ENCODE measurements at places on chromosomes 2 and 18. TPM values are rescaled to one million over a fixed set of nuclear protein-coding genes. Genes with fewer than 3 reads are reported as not detected.

DNA sequence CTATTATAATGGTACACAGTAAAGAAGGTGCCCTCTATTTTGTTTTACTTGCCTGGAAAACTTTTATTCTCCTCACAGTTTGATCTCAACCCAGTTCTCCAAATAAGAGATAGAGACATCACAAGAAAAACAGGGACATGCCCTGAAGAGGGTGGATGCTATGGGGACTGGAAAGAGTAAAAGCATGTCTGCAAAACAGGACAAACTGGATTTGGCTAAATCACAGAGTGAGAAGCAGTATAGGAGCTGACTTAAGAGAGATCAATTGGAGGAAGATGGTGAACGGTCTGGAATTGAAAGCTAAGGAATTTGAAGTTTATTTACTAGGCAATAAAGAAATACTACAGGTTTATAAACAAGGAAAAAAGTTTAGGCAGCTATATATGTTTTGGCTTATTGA is 33.0 kb downstream of the SP140L start:
- no peak overlapping the region for H3K27ac ChIP-seq
- peaks cover 9% of the 10 kb centered on the region for H3K36me3 ChIP-seq
- no peak overlapping the region for H3K4me3 ChIP-seq
- no peaks in the 10 kb centered on the region for H3K27me3 ChIP-seq
- no peaks in the 10 kb centered on the region for H3K4me1 ChIP-seq

- peaks cover 25% of the 10 kb centered on the region for H3K27me3 ChIP-seq
- no peak overlapping the region for H3K27ac ChIP-seq
- H3K4me1 ChIP-seq = no peaks in the 10 kb centered on the region
- no peak overlapping the region for H3K4me3 ChIP-seq
Observed at GRCh38 chr2:217353591-217353990, 493.7 kb upstream of the TNP1 start.

- no peak for DNase-seq
- H3K27ac ChIP-seq = no peak overlapping the region
- no peak overlapping the region for H3K4me3 ChIP-seq
- H3K27me3 ChIP-seq = no peaks in the 10 kb centered on the region
- no peaks in the 10 kb centered on the region for H3K36me3 ChIP-seq
Observed at GRCh38 chr2:12081481-12082210, 335.2 kb downstream of the LPIN1 start.

DNA sequence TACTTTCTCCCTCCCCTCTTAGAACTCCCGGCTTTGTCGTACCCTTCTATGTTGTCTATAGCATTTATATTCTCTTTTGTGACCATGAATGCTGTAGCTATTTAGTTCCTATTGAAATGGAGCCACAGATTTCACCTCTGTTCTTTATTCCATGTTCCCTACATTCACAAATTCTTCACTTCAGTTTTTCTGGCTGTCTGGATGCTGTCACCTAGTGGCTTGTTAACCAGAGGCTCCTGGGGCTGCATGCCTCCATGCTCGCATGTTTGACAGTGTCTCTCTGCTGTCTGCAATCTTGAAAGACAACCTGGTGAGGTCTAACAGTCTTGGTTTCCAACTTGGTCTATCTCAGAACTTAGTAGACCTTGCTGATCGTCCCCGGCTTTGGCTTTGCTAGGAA is 48.2 kb downstream of the CFAP221 start:
- no peaks in the 10 kb centered on the region for H3K36me3 ChIP-seq
- DNase-seq = no peak

DNA sequence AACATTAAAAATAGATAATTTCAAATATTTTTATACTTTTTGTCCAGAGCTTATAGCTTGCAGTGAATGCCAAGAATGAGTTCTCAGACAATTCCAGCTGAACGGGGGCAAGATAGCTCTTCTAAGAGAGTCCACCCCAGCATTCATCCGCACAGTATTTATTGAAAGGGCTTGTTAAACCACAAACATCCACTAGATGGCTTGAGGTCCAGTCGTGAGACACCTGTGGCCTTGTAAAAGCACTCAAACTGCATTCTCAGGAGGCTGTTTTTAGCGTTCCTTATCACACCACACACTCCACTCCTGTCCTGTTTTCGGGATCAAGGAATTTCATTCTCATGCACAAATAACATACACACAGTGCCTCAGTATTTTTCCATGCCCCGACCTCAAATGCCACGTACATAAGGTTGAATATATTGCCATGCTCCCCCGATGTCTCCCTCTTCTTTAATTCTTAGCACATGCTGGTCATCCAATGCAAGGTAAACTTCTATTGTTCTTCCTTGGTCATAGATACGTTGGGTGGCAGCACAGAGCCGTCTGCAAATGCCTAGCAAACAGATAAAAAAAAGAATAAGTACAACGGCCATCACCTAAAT is 47.4 kb downstream of the DNAJC10 start:
- peak; percentile 18 for DNase-seq
- H3K4me3 ChIP-seq = no peak overlapping the region
- H3K27me3 ChIP-seq = no peaks in the 10 kb centered on the region
- H3K36me3 ChIP-seq = peaks cover 22% of the 10 kb centered on the region

- H3K4me3 ChIP-seq = no peak overlapping the region
- no peak overlapping the region for H3K27ac ChIP-seq
- DNase-seq = no peak
Observed at GRCh38 chr2:67289921-67290371, 107.2 kb upstream of the ETAA1 start.

GRCh38 chr18:3877678-3878077 is 427.7 kb downstream of the TGIF1 start:
- no peak overlapping the region for H3K27ac ChIP-seq
- H3K4me1 ChIP-seq = no peaks in the 10 kb centered on the region
- H3K27me3 ChIP-seq = peaks cover 51% of the 10 kb centered on the region
- no peak for DNase-seq
- no peaks in the 10 kb centered on the region for H3K36me3 ChIP-seq

GRCh38 chr18:43574974-43575373 is 297.7 kb upstream of the SYT4 start:
- DNase-seq = no peak
- H3K27ac ChIP-seq = no peak overlapping the region
- no peaks in the 10 kb centered on the region for H3K4me1 ChIP-seq
- no peak overlapping the region for H3K4me3 ChIP-seq
- no peaks in the 10 kb centered on the region for H3K36me3 ChIP-seq
- no peaks in the 10 kb centered on the region for H3K27me3 ChIP-seq

- H3K27ac ChIP-seq = no peak overlapping the region
- H3K4me1 ChIP-seq = no peaks in the 10 kb centered on the region
- H3K27me3 ChIP-seq = no peaks in the 10 kb centered on the region
- H3K36me3 ChIP-seq = no peaks in the 10 kb centered on the region
- no peak overlapping the region for H3K4me3 ChIP-seq
Observed at GRCh38 chr18:54684784-54685183, 93.7 kb downstream of the DYNAP start.

Gene RRM2
- 330 TPM for total RNA-seq

Gene ABCA12
- 1.3 TPM for total RNA-seq

Gene IL1R1
- total RNA-seq = 5.3 TPM
